Progenitor cell of endocrine pancreas (in vitro differentiated cells): ENCODE measurements at places on chromosomes 2 and 18. TPM values are rescaled to one million over a fixed set of nuclear protein-coding genes. Genes with fewer than 3 reads are reported as not detected.
A peak's percentile ranks its signal among the peaks of the same experiment; 100 is the strongest.

Gene INPP1
- total RNA-seq = 15.4 and 15.5 TPM in 2 replicates

Gene SS18
- total RNA-seq = 84.4 and 88.2 TPM in 2 replicates

Gene EVX2
- not detected in 2 replicates for total RNA-seq

Gene ACMSD
- not detected in 2 replicates for total RNA-seq

Gene DSC2
- 94.1 and 96.9 TPM in 2 replicates for total RNA-seq

DNA sequence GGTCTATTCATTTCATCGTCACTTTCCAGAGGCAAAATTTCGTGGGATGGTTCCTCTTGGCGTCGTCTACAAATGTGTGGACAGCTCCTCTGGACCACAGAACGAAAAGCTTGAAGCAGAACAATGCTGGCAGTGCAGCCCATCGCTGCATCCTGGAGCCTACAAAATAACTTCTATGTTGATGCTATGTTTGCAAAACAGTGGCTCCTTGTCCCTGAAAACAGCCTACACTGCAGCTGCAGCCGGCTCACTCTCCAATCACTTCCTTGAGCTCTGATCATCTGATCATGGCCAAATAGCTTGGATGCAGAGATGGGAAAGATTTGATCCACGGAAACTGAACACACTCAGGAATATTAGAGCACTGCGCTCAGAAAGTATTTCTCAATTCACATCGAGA lies 60.0 kb downstream of the DOCK10 start:
- H3K4me3 ChIP-seq = no peak overlapping the region
- H3K36me3 ChIP-seq = no peaks in the 10 kb centered on the region
- no peaks in the 10 kb centered on the region for H3K27me3 ChIP-seq

GRCh38 chr2:43288417-43289305 lies 62.3 kb upstream of the ZFP36L2 start:
- H3K27ac ChIP-seq = no peak overlapping the region
- H3K36me3 ChIP-seq = peaks cover 55% of the 10 kb centered on the region
- no peaks in the 10 kb centered on the region for H3K27me3 ChIP-seq
- H3K4me3 ChIP-seq = no peak overlapping the region

GRCh38 chr2:191657977-191658376 lies 20.0 kb upstream of the NABP1 start:
- no peak overlapping the region for H3K4me3 ChIP-seq
- H3K36me3 ChIP-seq = no peaks in the 10 kb centered on the region

- DNase-seq = peak; percentile 71
- peaks cover 1% of the 10 kb centered on the region for H3K36me3 ChIP-seq
- H3K27ac ChIP-seq = peak overlapping the region; percentile 50
- H3K27me3 ChIP-seq = no peaks in the 10 kb centered on the region
- peaks cover 5% of the 10 kb centered on the region for H3K4me1 ChIP-seq
- H3K4me3 ChIP-seq = no peak overlapping the region
Observed at GRCh38 chr2:98649135-98649991, 41.0 kb downstream of the UNC50 start.

- peaks cover 35% of the 10 kb centered on the region for H3K27me3 ChIP-seq
- DNase-seq = no peak
- H3K27ac ChIP-seq = no peak overlapping the region
- no peak overlapping the region for H3K4me3 ChIP-seq
Observed at GRCh38 chr2:242038928-242039341, 169.4 kb downstream of the RTP5 start.

GRCh38 chr2:49219741-49220140 lies 65.4 kb upstream of the FSHR start:
- no peak overlapping the region for H3K27ac ChIP-seq
- no peaks in the 10 kb centered on the region for H3K4me1 ChIP-seq
- no peaks in the 10 kb centered on the region for H3K36me3 ChIP-seq
- H3K27me3 ChIP-seq = no peaks in the 10 kb centered on the region
- H3K4me3 ChIP-seq = no peak overlapping the region

GRCh38 chr2:105376789-105377240 lies 22.0 kb downstream of the FHL2 start:
- H3K4me3 ChIP-seq = no peak overlapping the region
- no peak for DNase-seq
- H3K27ac ChIP-seq = no peak overlapping the region
- H3K27me3 ChIP-seq = no peaks in the 10 kb centered on the region

DNA sequence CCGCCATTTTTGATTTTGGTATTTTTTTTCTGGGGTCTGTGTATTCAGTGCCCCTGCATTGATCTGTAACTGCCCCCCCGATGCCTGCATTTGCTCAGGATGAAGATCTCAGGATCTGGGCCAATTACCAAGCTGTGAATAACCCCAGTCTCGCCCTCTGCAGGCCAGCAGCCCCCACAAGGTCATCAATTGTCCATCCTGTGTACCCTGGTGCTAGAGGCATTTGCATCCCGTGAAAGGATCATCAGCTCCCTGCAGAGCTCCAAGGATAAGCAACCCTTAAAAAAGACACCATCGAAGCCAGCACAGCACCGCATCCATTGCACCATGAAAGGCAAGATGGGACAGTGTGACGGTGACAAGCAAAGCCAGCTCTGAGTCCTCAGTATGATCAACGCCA lies 154.1 kb upstream of the KLHL29 start:
- peaks cover 4% of the 10 kb centered on the region for H3K27me3 ChIP-seq
- no peak overlapping the region for H3K27ac ChIP-seq
- no peak overlapping the region for H3K4me3 ChIP-seq
- H3K4me1 ChIP-seq = no peaks in the 10 kb centered on the region
